Activated CD4-positive, alpha-beta T cell treated with anti-CD3 and anti-CD28 coated beads for 36 hours (primary cell): ENCODE measurements at places on chromosomes 4 and X. TPM values are rescaled to one million over a fixed set of nuclear protein-coding genes. Genes with fewer than 3 reads are reported as not detected.

Gene CDS1
- 0.21 TPM for total RNA-seq

Gene MAGEA8
- total RNA-seq = not detected

Gene F8A2
- not detected for total RNA-seq

Gene ZCCHC12
- 1.2 TPM for total RNA-seq

Gene SAGE1
- not detected for total RNA-seq

Gene MAGEA2B
- total RNA-seq = not detected

Gene NUDT9
- 9.8 TPM for total RNA-seq

Gene PABPC5
- not detected for total RNA-seq

Gene KLHL4
- total RNA-seq = not detected

- H3K4me3 ChIP-seq = no peak overlapping the region
- DNase-seq = no peak
- peaks cover 25% of the 10 kb centered on the region for H3K36me3 ChIP-seq
- H3K4me1 ChIP-seq = peaks cover 32% of the 10 kb centered on the region
- no peaks in the 10 kb centered on the region for H3K27me3 ChIP-seq
- peak overlapping the region; percentile 79 for H3K27ac ChIP-seq
Observed at GRCh38 chr4:168451744-168452390, 28.4 kb downstream of the DDX60L start.

DNA sequence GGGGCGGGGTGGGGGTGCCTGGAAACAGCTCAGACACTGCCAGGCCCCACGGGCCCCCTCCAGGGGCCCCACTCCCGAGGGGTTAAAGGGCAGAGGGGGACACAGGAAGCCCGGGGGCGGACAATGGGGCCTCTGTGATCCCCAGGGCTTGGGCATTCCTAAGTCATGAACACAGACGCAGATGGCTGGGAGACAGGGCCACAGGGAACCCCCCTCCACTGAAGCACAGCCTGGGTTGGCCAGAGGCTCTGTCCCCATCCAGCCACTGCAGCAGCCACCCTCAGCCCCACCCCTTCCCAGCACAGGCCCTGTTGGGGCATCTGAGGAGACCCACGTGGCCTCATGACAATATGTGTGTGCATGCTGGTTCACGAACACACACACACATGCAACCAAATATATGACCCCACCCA, 3.9 kb downstream of the L1CAM start:
- peaks cover 9% of the 10 kb centered on the region for H3K27me3 ChIP-seq
- no peak for DNase-seq
- no peak overlapping the region for H3K27ac ChIP-seq
- no peaks in the 10 kb centered on the region for H3K36me3 ChIP-seq
- H3K4me3 ChIP-seq = no peak overlapping the region

DNA sequence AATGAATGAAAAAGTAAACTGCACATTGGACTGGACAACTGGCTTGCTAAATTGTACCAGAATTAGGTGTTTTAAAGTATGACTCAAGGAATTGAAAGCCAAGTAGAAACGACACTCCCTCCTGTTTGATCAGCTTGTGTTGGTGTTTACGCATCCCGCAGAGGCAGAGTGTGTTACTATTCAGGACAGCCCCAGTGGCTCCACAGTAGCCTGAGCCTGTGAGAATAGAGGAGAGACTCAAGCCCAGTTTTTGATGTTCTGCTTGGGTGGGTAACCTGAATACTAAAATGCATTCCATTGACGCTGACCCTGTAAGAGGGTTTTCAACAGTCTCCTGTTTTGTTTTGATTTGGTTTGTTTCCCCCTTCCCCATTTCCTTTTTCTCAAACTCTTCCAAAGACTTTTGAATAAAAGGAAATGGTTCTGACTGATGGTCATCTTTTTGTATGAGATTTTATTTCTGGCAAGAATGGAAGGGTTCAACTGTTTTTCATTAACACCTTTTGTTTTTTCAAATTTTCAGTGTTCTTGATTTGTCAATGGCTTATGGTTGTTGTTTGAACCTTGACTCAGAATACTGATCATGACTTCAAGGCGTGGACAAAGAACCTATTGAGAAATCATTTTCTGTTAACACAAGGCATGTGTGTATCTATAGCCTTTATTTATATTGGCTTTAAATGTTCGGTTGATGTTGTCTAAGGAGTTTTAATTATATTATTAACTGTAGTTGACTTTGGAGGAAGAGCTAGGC, 10.2 kb downstream of the ADGRL3 start:
- H3K36me3 ChIP-seq = no peaks in the 10 kb centered on the region
- H3K4me3 ChIP-seq = no peak overlapping the region
- no peak overlapping the region for H3K27ac ChIP-seq

- H3K36me3 ChIP-seq = no peaks in the 10 kb centered on the region
- no peak overlapping the region for H3K27ac ChIP-seq
Observed at GRCh38 chr4:144716778-144717177, 70.8 kb downstream of the HHIP start.

- H3K4me1 ChIP-seq = peaks cover 10% of the 10 kb centered on the region
- no peak within 1 kb of the TSS for H3K27ac ChIP-seq
- H3K36me3 ChIP-seq = peaks cover 20% of the 10 kb centered on the region
- DNase-seq = peak; percentile 13
Observed at GRCh38 chr4:304969-305680, at the start of gene ZNF732. Gene ZNF732 (minus strand): TSS chr4:305474. CDS start chr4:305310, 164 bp downstream.

DNA sequence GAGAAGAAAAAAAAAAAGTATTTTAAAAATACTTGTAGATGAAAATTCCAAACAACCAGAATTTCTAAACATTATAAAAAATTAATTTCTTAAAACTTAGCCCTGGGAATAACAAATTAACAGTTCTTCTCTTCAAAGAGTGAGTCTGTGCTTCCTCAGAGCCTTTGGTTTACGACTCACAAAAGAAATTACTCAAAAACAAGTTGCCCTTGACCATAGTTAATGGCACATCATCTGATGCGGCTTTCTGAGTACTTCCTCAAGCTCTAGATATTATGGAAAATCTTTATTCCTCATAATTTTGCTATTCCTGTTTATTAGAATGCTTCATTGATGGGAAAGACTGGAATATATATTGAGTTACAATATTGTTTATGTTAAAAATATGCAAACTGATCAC, 23.7 kb downstream of the TAPT1 start:
- peaks cover 53% of the 10 kb centered on the region for H3K4me1 ChIP-seq
- peaks cover 15% of the 10 kb centered on the region for H3K36me3 ChIP-seq
- no peaks in the 10 kb centered on the region for H3K27me3 ChIP-seq
- DNase-seq = no peak

DNA sequence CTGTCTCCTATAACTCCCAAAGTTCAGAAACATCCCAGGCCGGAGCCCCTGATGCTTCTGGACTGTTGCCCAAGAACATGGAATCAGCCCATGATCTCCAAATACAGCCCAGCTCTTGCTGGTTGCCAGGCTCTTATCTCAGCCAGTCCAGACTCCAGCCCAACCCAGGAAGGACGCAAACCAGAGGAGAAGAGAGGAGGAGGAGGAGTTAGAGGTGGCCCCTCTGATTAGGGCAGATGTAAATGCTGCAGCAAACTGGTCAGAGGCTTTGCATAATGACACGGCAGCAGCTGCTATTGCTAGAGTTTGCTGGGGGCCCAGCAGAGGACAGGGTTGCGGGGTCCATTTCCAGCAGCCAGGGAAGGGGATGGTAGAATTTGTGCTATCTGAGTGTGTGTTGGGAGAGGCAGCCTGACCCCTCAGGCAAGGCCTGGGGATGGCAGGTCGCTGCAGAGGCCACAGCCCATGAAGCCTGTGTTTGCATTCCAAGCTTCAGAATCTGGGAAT, 4.2 kb upstream of the OTUD5 start:
- no peak for DNase-seq
- no peak overlapping the region for H3K4me3 ChIP-seq
- H3K36me3 ChIP-seq = peaks cover 2% of the 10 kb centered on the region
- H3K4me1 ChIP-seq = peaks cover 6% of the 10 kb centered on the region

DNA sequence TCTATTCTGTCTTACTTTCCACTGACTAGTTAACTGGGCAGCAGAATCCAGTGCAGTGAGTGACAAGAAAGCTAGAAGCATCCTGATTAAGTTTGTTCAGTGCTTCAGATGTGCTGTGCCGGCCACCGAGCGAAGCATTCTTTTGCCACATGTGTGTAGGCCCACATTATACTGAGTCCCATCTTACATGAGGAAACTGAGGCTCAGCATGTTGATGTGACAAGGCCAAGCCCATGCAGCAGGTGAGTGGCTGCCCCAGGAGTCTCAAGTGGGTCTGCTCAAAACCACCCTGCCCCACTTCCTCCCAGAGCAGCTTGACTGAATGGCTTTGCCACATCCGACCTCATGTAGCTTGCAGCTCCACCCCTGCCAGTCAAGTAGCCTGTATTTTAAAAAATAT, 50.5 kb downstream of the RHOH start:
- peak overlapping the region; percentile 41 for H3K4me3 ChIP-seq
- peak; percentile 64 for DNase-seq
- peak overlapping the region; percentile 77 for H3K27ac ChIP-seq
- no peaks in the 10 kb centered on the region for H3K27me3 ChIP-seq

GRCh38 chr4:155268821-155269220, 60.4 kb downstream of the NPY2R start:
- H3K36me3 ChIP-seq = no peaks in the 10 kb centered on the region
- H3K27me3 ChIP-seq = peaks cover 4% of the 10 kb centered on the region
- H3K27ac ChIP-seq = no peak overlapping the region

GRCh38 chr4:55947912-55948725, 626 bp upstream of the CEP135 start:
- H3K4me3 ChIP-seq = peak overlapping the region; percentile 79
- DNase-seq = peak; percentile 65
- peaks cover 37% of the 10 kb centered on the region for H3K4me1 ChIP-seq
- H3K27ac ChIP-seq = peak overlapping the region; percentile 94
- H3K36me3 ChIP-seq = peaks cover 3% of the 10 kb centered on the region

- no peaks in the 10 kb centered on the region for H3K4me1 ChIP-seq
- no peak overlapping the region for H3K27ac ChIP-seq
- no peak for DNase-seq
- no peaks in the 10 kb centered on the region for H3K36me3 ChIP-seq
- no peaks in the 10 kb centered on the region for H3K27me3 ChIP-seq
Observed at GRCh38 chrX:118745570-118745969, 18.2 kb downstream of the IL13RA1 start.

GRCh38 chrX:2799369-2799768, 29.4 kb upstream of the GYG2 start:
- no peaks in the 10 kb centered on the region for H3K27me3 ChIP-seq
- no peak overlapping the region for H3K4me3 ChIP-seq
- H3K27ac ChIP-seq = no peak overlapping the region
- no peaks in the 10 kb centered on the region for H3K4me1 ChIP-seq

DNA sequence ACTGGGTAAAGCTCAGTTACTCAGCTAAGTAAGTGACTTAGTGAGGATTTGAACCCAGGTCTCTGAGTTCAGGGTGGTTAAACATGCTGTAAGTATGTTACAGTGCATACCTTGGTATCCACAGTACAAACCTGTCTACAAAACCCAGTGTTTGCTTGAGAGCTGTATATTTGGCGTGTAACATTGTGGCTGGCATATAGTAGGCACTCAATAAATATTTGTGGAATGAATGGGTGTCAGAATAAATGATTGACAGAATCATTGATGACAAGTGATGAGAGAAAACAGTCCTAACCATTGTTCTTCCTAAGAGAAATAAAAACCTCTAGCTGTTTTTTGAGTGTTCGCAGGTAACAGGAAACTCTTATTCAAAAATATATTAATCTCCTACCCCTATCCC, 79.7 kb upstream of the BCOR start:
- peaks cover 8% of the 10 kb centered on the region for H3K36me3 ChIP-seq
- no peaks in the 10 kb centered on the region for H3K27me3 ChIP-seq
- DNase-seq = no peak
- H3K27ac ChIP-seq = peak overlapping the region; percentile 99
- H3K4me3 ChIP-seq = peak overlapping the region; percentile 80

GRCh38 chrX:148915474-148915873, 415.1 kb downstream of the AFF2 start:
- no peak for DNase-seq
- no peaks in the 10 kb centered on the region for H3K4me1 ChIP-seq
- H3K36me3 ChIP-seq = no peaks in the 10 kb centered on the region
- H3K4me3 ChIP-seq = no peak overlapping the region
- no peaks in the 10 kb centered on the region for H3K27me3 ChIP-seq
- no peak overlapping the region for H3K27ac ChIP-seq

DNA sequence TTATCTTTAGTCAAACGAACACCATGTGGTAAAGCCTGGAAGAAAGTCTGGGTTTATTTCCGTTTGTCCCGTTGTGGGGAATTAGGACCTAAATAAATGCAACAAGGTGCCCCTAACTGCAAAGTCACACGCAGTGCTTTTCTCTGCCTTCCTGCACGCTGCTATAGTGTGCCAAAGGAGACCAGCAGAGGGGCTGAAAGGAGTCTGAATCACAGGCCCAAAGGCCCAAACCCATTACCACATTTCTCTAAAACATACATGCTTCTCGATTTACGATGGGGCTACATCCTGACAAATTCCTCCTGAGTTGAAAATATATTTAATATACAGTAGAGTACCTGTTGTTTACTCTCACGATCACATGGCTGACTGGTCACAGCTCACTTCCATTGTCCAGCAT, 4.5 kb downstream of the VEGFC start:
- H3K4me1 ChIP-seq = peaks cover 3% of the 10 kb centered on the region
- H3K27me3 ChIP-seq = peaks cover 27% of the 10 kb centered on the region
- H3K4me3 ChIP-seq = no peak overlapping the region
- H3K27ac ChIP-seq = no peak overlapping the region
- H3K36me3 ChIP-seq = no peaks in the 10 kb centered on the region

DNA sequence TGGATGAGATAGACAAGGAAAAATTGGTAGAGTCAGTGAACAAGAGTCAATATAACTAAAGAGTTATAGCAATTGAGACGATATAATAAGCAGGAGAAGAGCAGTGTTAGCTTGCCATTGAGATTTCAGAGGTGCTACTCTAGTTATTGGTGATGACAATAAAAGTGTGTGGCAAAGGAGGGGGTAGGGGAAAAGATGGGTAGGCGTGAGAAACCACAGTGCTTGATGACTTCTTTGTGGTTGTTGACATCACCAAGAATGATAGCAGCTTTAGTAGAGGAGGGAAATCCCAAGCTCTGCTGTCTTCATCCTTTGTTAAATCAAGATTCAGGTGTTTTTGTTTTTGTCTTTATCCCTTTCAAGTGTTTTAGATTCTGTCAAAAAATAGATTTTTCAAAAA, 179.9 kb upstream of the PPP3CA start:
- H3K36me3 ChIP-seq = no peaks in the 10 kb centered on the region
- peaks cover 19% of the 10 kb centered on the region for H3K4me1 ChIP-seq
- H3K4me3 ChIP-seq = no peak overlapping the region
- no peak overlapping the region for H3K27ac ChIP-seq
- peaks cover 47% of the 10 kb centered on the region for H3K27me3 ChIP-seq
- peak; percentile 84 for DNase-seq

- H3K36me3 ChIP-seq = peaks cover 17% of the 10 kb centered on the region
- peak; percentile 79 for DNase-seq
- H3K27me3 ChIP-seq = peaks cover 6% of the 10 kb centered on the region
- H3K27ac ChIP-seq = peak overlapping the region; percentile 91
- peaks cover 28% of the 10 kb centered on the region for H3K4me1 ChIP-seq
Observed at GRCh38 chr4:105306158-105306781, 159.6 kb downstream of the TET2 start.

- H3K36me3 ChIP-seq = no peaks in the 10 kb centered on the region
- no peak overlapping the region for H3K4me3 ChIP-seq
- H3K27me3 ChIP-seq = peaks cover 3% of the 10 kb centered on the region
- no peak overlapping the region for H3K27ac ChIP-seq
Observed at GRCh38 chr4:113389160-113389559, 339.7 kb downstream of the ANK2 start.
